ENCODE measurements at places on chromosomes 1 and 21.

- no peak for DNase-seq
Measured at GRCh38 chr1:90341516-90341915, 346.6 kb downstream of the ZNF326 start.

DNA sequence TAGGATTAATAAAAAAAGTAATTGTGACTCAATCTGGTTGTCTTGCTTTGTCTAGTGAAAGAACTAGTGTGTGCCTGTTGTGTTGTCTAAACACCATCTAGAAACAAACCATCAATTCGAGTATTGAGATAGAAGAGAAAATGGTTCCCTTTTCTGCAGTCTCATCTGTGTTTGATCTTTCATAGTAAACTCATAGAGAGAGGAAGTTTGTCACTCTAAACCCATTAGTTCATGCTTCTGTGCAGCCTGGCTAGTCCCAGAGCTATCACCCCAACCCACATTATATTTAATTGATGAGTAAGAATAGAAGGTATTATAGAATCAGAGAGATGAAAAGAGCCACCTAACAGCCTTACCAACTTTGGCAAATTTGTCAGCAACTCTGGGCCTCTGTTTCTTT is 99.5 kb downstream of the TGFB2 start:
- no peak for DNase-seq

- no peak for DNase-seq
Measured at GRCh38 chr1:186802388-186802787, 26.4 kb upstream of the PLA2G4A start.

- no peak for DNase-seq
Measured at GRCh38 chr1:69573911-69574310, 6.2 kb downstream of the LRRC7 start.

- DNase-seq = no peak
Measured at GRCh38 chr1:197696372-197696771, 78.9 kb downstream of the DENND1B start.

- DNase-seq = no peak
Measured at GRCh38 chr1:94332952-94333351, 85.2 kb upstream of the ABCD3 start.

DNA sequence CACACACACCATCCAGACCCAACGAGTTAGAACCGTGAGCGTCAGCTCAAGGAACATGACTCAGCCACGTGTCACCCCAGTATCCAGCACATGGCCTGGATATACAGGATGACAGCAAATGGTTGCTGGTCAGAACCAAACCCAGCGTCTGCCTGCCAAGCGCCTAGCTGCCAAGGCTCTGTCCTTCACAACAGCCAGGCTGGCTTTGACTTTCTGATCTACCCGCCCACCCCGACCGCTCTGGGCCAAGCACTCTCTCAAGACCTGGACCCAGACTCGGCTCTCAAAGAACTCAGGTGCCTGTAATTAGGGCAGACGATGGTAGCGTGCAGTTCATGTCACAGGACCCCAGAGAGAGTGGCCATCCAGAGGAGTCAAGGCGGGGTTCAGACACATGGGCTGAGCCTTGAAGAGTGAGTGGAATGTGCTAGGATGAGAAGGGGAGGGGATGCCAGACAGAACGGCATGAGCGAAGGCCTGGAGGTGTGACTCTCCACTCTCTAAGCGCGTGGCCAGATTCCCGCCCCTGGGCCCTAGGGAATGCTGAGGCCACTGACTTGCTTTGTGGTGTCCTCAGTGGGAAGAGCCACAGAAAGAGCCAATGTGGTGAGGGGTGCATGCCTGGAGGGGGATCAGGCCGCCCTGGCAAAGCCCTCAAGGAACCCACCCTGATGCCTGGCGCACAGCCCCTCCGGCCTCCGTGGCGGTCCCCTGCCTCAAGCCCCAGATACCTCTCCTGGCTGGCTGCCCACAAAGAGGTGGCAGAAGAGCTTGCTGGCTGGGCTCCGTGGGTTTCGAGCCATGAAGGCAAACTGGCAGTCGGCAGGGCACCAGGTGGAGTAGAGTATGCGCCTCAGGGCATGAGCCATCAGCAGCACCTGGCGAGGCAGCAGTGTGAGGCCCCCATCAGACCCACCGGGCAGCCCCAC is 7.0 kb downstream of the SH2D5 start:
- DNase-seq = no peak

GRCh38 chr1:68205794-68206358 is 26.4 kb downstream of the WLS start:
- DNase-seq = no peak

DNA sequence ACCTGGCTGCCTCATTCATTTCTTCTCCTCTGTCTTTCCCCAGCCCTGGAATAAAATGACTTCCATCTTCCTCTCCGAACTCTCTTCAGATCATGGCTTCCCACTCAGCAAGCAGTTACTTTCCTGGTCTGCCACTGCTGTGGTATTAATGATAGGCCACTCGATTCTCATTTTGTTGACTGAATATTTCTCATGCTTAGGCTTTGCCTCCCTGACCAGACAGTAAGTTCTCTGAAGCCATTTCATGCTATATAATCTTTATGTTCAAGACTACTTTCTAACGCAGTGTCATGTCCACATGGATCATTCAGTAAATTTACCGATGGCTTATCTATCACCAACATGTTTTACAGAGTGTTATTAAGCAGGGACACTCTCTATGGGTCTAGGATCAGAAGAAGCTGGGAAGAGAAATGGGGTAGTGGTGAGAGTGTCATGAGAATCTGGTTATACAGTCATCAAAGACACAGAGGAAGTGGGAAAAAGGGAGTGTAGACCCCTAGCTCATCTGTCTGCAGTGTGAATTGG is 20.6 kb downstream of the RUNX1 start:
- DNase-seq = no peak

DNA sequence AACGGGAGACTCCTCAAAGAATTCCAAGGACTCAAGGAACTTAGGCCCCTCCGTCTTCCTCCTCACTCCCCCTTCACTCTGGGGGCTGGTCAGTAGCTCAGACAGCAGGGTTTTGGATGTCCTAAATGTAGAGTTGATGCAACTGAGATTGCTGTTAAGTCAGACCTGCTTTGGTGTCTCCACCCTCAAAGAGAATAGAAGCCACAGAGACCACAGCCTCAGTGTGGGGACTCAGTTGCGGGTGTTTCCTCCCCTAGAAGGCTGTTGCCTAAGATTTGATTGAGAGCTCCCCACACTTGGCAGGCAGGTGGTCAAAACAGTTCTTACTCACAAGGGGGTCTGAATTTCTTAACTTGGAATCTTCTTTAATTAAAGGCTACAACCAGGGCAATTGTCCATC is 7.6 kb downstream of the MAN1C1 start:
- no peak for DNase-seq

- no peak for DNase-seq
Measured at GRCh38 chr1:242824435-242824834, 299.9 kb upstream of the PLD5 start.

DNA sequence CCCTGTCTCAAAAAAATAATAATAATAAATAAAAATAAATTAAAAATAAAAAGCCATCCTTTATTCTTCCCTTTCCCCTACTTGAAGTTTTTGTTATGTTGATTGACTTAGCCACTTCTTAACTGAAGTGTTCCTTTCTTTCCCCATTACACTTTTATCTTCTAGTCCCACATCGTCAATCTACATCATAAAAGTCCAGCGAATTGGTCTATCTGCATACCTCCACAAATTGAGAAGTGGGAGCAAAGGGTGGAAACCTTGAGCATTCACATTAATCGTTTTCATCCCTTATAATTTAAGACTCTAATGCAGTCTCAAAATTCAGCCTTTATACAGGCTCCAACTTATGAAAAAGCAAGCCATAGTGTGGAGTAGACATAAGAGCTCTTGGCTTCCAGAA is 6.5 kb upstream of the ZYG11A start:
- no peak for DNase-seq

GRCh38 chr1:91835087-91835521 is 50.8 kb downstream of the TGFBR3 start:
- DNase-seq = no peak

DNA sequence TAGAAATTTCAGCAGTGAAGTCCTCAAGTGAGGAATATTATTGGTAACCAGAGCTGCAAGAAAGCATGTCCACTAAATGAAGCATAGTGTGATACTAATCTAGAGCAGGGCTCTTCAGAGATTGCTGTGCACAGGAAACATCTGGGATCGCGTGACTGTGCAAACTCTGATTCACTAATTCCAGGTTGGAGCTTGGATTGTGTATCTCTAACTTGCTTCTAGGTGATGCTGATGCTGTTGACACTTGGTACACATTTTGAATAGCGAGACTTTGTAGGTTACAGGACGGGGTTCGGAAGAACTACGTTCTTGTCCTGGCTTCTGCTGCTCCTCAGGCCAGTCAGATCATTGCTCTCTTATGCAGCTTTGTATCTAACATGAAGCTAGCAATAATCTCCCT is 66.5 kb downstream of the PRRX1 start:
- DNase-seq = no peak

GRCh38 chr1:212944229-212944901 is 6.0 kb upstream of the VASH2 start:
- no peak for DNase-seq

DNA sequence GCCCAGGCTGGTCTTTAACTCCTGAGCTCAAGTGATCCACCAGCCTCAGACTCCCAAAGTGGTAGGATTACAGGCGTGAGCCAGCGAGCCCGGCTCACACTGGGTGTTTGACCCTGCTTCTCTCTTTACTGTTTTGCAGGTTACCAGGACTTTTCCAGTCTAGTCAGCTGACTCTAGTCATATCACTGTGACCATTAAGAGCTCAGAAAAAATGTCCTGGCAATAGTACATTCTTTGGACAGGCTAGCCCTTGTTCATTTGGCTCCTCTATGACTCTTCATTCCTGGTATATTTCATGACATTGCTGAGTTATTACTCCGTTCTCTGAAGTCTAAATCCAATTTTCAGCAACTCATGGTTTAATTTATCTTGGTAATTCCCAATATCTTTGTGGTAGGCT is 8.0 kb upstream of the CA6 start:
- DNase-seq = no peak

- no peak for DNase-seq
Measured at GRCh38 chr1:236872075-236872666, 77.1 kb downstream of the MTR start.

DNA sequence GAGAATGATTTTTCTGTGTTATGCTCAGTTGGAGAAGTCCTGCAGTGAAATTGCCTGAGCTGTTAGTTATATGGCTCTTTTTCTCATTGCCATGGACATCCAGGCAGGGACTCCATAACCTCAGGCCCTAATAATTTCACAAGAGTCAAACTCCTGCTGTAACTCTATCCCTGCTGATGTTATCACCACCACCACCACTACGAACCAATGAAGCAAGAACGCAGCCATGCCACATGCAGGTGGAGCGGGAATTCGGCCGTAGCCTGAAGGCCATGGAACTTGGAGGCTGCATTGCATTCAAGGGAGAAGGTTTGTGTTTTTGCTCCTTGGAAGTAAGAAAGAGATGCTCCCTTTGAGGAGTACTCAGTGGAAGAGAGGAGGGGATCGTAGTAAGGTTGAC is 16.8 kb upstream of the DLGAP3 start:
- DNase-seq = no peak

- no peak for DNase-seq
Measured at GRCh38 chr1:15007842-15008241, 145.7 kb upstream of the TMEM51 start.

DNA sequence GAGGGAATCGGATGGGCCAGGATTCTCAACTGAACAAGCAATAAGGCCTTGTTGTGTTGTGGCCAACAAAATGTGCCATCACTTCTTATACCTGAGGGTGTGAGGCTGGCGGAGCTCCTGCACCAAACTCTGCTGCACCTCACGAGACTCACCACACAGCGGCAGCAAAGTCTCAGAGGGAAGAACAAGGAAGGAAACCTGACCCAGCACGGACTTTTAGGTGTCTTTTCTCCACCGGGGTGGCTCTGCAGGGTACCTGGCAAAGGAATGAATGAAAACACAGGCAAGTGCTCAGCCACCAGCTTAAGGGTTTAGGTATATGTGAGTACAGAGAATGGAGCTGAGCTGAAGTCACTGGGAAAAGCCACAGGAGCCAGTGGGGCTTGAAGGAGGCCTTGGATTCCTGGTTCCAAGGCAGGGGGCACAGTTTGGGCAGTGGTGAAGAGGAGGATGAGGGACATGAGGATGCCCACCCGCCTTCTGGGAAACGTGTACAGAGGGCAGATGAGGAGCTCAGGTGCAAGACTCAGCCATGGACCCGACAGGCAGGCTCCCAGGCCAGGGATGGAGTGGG is 31.1 kb upstream of the HSD3B1 start:
- no peak for DNase-seq

GRCh38 chr1:185439727-185440415 is 122.8 kb upstream of the IVNS1ABP start:
- DNase-seq = no peak

DNA sequence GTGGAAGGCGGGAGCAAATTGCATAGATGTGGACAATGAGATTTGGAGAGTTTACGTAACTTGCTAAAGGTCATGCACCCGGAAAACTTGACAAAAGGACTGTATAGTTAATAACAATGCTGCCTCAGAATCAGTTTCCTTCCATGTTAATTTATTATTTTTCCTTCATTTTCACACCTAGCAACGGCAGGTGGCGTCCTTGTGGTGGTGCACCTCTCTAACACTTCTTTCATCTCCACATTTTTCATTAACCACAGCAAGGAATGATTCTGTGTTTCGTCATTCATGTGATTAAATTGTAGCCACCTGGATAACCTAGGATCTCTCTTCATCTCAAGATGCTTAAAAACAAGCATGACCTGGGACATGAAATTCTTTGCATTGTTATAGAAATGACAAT is 2133.0 kb downstream of the NCAM2 start:
- no peak for DNase-seq

DNA sequence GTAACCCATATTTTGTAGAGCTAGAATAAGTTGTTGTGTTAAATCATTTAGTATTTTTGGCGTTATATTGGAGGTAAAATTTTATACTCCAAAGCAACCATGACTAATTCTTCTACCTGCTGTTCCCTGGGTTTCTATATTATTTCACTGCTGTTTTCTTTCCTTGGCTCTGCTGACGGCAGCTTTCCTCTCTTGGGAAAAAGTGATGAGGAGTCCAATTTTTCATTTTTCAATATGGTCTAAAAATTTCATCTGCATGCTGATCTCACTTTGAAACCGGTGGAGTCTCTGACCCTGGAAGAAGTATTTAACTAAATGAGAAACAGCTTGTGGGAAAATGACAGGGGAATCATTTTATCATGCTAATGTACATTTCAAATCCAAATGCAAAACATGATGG is 110.2 kb downstream of the IFI44 start:
- no peak for DNase-seq

- DNase-seq = no peak
Measured at GRCh38 chr1:150508982-150509381, 1.1 kb downstream of the ECM1 start.

- no peak for DNase-seq
Measured at GRCh38 chr1:61174060-61174795, 91.9 kb downstream of the NFIA start.

- no peak for DNase-seq
Measured at GRCh38 chr1:165408518-165408917, 36.4 kb downstream of the RXRG start.

DNA sequence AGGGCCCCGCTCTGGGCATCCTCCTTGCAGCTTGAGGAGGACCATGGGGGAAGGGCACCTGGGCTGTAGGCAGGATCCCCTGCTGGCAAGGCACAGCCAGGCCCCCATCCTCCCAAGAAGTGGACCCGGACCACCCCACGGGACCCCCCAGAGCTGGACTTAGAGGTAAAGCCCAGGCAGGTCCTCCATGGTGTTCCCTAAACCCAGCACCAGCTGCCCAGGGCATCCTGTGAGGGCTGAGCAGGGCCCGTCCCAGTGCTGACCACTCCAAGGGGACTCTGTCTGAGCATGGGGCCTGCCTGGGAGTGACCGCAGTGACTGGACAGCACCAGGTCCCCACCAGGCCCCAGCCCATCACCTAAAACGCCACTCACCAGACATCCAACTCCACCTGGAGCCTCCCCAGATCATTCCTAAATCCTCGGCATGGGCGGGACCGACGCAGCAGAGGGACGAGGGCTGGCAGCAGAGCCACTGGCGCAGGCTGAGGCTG is 21.3 kb downstream of the COL6A2 start:
- DNase-seq = no peak

Data from stimulated activated CD4-positive, alpha-beta T cell treated with anti-CD3 and anti-CD28 coated beads, TNF-alpha, amount 100 ng/mL, for 24 hours (primary cell).